ENCODE measurements at places on chromosomes 2 and 18.

GRCh38 chr2:95057535-95058370 is 32.2 kb downstream of the MAL start:
- no peak for DNase-seq

- no peak for DNase-seq
Measured at GRCh38 chr18:78779996-78780718, 199.5 kb upstream of the SALL3 start.

DNA sequence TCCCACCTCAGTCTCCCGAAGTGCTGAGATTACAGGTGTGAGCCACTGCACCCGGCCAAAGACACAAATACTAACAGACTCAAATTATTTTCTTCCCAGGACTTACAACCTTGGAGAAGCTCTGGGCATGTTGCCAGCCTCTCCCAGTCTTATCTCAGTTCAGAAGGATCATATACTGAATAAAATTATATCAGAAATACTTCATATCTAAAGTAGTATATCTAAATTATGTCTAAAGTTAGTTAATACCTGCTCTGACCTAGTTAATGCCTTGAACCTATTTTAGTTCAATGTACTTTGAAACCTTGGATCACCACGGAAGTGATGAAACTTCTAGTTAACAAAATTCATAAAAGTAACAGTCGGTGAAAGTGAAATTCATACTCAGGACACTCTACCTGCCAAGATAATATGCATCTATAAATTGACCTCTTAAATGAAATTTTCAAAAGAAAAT is 34.4 kb upstream of the CYBRD1 start:
- DNase-seq, result no peak

DNA sequence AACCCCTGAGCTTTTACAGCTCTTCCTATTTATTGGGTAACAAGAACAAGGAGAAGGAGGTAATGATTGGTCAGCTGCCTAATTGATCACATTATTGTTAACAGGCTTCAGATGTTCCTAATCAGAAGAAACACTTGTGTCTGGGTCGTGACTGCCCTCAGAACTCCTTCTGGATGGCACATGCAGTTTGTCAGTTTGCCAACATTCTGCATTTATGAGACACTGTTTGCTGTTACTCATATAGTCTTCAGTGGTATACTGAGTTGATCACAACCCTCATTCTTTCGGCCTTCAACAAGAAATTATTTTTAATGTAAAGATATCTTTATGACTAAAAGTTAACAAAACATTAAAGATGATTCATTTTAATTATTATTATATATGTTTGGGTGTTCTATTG is 95.7 kb upstream of the DOCK10 start:
- no peak for DNase-seq

DNA sequence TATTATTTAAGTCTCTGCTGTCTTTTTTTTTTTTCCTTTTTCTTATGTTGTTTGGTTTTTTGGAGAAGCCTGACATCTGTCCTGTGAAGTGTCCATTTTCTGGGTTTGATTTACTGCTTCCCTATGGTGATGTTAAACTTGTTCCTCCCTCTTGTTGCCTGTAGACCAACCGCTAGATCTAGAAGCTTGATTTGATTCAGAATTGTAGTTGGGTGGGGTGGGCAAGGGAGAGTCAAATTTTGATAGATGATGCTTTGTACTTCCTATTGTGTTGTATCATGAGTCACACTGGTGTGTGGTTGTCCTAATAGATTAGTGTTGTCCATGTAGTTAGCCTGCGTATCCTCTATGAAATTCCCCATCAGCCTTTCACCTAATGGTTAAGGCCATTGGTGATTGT is 35.4 kb downstream of the CAB39 start:
- DNase-seq, result no peak

- DNase-seq, result no peak
Measured at GRCh38 chr2:3433339-3433699, 53.8 kb downstream of the TRAPPC12 start.

All from activated CD4-positive, alpha-beta T cell treated with anti-CD3 and anti-CD28 coated beads, Interleukin-2, amount 50 U/mL, for 24 hours (primary cell).